CD4-positive, alpha-beta T cell treated with Interleukin-6 at 100 ng/mL for 8 hours (primary cell): ENCODE measurements at places on chromosomes 11 and 22.

- DNase-seq, result peak; percentile 81
Measured at GRCh38 chr11:5684646-5685362, at the start of gene TRIM5. Gene TRIM5, minus strand, starts transcription at chr11:5685074. Its CDS starts 4,897 bp downstream, at chr11:5680177.

DNA sequence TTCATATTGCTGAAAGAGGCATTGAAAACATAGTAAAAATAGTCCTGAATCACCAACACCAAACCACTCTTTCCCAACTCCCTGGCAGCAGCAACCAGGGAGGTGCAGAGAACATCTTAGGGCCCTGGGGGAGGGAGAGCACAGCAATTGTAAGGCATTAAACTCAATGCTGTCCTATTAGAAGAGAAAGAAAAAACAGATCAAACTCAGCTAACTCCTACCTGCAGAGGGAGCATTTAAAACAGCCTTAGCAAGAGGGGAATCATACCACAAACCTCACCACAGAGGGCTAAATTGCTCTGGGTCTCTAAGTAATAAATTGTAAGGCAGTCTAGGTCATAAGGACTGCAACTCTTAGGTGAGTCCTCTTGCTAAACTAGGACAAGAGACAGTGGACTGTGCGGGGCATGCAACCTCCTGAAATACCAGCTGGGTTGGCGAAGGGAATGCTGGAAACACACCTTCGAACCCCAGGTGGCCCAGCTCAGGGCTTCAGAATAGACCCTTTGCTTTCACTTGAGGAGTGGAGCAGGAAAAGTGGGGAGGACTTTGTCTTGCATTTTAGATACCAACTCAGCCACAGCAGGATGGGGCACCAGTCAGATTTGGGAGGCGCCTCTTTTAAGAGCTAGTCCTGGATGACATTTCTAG lies 697.1 kb upstream of the FAT3 start:
- no peak for DNase-seq

DNA sequence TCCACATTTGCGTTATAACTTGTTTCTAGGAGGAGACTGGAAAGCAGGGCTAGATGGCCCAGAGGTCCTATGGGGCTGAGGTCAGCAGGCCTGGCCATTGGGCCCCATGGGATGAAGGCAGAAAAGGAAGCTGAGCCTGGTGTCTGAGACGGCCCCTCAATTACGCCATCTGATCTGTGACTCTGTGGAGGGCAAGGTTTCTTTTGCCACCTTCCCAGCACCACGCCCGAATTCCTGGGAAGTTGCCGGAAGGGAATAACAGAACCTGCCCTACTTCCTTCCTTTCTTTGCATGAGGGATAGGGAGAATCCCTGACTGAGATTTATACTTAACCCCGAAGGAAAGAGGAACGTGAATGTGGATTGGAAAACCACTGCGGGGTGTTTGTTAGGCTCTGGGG lies 118.1 kb downstream of the MPPED1 start:
- DNase-seq, result no peak

DNA sequence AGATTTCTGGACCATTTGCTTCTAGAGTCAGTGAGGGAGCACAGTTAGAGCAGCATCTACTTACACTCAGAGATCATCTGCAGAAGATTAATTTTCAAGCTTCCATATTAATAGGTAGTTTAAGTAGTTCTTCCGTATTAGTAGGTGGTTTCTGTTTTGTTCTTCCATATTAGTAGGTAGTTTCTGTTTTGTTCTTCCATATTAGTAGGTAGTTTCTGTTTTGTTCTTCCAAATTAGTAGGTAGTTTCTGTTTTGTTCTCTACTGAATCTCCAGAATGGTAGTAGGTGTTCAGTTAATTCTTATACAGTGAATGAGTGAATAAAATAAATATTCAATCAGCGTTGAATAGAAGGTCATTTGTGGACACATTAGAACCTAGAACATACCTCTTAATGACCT lies 175.7 kb downstream of the TMEM135 start:
- DNase-seq, result no peak

DNA sequence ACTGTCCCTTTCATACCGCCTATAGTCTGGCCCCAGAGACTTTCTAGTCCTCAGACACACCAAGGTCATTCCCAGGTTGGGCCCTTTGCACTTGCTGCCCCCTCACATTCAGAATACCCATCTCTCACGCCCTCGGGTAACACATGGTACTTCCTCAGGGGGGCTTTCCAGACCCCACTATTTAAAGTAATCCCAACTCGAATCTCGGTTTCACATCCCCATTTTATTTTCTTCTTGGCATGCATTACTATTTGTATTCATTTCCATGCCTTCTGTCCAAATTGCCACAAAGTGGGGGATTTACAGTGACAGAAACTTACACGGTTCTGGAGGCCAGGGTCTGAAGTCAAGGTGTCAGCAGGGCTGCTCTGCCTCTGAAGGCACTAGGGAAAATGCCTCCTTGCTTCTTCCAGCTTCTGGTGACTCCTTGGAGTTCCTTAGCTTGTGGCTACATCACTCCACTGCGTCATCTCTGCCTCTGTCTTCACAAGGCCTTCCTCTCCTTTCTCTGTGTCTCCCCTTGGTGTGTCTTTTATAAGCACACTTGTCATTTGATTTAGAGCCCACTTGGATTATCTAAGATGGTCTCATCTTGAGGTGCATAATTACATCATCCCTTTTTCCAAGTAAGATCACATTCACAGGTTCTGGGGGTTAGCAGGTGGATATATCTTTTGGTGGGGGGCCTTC lies 15.1 kb downstream of the RCN1 start:
- DNase-seq, result no peak

- DNase-seq, result no peak
Measured at GRCh38 chr22:27766679-27767078, 34.9 kb downstream of the MN1 start.

DNA sequence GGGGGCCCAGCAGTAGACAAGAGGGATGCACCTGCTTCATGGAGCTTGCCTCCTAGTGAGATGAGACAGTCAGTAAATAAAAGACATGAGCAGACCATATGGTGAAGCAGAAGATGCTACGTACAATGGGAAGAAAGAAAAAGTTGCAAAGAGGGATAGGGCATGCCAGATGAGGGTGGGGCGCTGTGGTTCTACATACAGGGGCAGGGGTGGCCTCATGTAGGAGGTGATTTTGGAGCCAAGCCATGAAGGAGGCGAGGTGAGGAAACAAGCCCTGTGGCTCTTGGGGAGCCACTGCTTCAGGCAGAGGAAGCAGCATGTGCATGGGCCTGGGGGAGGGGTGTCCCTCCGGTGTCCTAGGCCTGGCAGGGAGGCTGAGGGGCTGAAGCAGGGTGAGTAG lies 15.2 kb downstream of the NAT10 start:
- DNase-seq, result no peak

- DNase-seq, result peak; percentile 24
Measured at GRCh38 chr22:45441138-45441537, 27.6 kb downstream of the RIBC2 start.

GRCh38 chr22:17767233-17768065 lies 6.8 kb downstream of the BID start:
- peak; percentile 51 for DNase-seq

DNA sequence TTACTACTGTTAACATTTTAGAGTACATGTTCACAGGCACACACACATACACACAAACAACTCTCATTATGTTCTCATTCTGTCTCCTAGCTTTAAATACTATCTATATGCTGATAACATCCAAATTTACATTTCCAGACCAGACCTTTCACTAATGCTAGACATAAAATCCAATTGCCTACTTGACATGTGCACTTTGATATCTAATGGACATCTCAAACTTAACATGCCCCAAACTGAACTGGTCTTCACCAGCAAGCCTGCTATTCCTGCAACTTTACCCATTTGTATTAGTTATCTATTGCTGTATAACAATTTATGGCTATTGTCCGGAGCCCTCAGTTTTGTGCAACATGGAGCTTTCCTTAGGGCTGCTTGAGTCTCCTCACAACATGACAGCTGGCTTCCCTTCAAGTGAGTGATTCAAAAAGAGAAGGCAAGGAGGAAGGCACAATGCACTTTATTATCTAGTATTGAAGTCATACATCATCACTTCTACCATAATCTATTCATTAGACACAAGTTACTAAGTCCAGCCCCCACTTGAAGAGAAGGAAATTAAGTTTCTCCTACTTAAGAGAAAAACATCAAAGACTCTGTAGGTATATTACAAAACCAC lies 3.0 kb downstream of the SLC36A4 start:
- DNase-seq, result no peak

GRCh38 chr11:102458548-102458947 lies 6.0 kb upstream of the TMEM123 start:
- no peak for DNase-seq

DNA sequence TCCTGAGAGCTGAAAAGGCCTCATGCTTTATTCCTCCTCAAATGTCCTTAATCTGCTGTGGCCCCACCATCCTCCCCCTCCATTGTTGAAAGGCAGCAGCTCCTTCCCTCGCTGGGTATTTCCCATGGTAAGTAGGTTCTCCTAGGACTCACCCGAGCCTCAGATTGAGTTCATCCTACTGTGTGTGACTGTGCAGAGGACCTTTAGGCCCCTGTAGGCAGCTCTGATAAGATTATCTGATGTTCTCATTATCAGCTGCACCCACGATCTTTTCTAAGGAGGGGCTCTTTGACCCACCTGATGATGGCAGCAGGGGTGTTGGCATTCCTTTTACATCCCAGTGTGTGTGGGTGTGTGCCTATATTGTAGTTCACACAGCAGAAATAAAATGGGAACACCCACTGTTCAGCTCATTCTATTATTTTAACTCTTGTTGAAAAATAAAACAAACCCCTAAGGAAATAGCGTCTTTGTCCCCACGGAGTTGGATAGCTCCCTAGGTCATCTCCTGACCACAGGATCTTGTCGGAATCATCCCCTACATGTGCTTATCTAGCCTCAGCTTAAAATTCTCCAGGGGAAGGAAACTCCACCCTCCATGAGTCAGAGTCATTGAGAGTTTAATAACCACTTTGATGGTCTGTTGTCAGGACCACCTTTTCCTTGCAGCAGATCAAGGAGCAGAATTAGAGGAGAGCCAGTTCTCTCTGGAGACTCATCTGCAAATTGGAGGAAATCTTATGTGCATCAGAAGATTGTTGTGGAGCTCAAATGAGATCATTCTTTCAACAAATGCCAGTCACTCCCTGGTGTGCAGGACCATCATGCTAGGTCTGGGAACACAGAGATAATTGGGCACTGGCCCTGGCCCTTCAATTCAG lies 19.3 kb downstream of the ENDOD1 start:
- DNase-seq, result no peak

DNA sequence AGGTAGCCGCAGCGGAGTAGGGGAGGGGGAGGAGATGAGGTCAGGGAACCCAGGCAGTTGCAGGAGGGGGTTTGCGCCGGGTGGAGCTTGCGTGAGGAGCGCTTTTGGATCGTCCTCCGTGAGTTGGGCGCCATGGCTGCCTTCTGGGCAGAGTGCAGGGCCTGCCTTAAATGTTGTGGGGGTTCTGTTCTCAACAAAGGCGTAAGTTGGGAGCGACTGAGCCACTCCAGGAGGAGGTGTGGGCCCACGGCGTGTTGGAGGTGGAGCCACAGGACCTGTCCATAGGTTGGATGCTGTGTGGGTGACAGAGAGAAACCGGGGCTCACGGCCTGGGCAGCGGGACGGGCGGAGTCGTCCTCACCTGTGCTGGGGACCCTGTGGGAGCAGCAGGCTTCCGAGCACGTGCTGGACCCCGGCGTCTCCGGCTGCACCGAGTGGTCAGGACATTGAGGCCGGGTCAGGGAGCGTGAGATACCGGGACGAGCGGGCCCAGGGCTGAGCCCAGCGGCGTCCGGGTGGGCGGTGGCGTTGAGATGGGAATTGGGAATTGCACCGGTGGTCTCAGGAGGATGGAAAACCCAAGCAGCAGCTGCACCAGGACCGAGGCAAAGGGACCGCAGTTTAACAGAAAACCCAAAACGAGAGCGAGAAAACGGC lies 977 bp upstream of the PGGHG start:
- DNase-seq, result peak; percentile 71

GRCh38 chr11:47157805-47158204 lies 18.9 kb downstream of the ARFGAP2 start:
- no peak for DNase-seq

GRCh38 chr11:36095716-36096115 lies 151.9 kb downstream of the LDLRAD3 start:
- no peak for DNase-seq

- no peak for DNase-seq
Measured at GRCh38 chr11:84687433-84687832, 939.7 kb downstream of the DLG2 start.

DNA sequence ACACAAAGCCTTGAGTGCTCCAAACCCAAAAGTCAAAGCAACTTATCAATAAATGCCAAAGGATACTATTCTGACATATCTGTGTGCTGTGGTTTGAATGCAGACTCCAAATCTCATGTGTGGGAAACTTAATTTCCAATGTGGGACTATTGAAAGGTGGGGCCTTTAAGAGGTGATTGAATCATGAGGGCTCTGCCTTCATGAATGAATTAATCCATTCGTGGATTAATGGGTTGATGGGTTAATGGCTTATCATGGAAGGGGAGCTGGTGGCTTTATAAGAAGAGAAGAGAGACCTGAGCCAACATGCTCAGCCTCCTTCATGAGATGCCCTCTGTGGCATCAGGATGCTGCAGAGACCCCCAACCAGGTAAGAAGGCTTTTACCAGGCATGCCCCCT lies 16.8 kb upstream of the ZNF280A start:
- DNase-seq, result no peak

GRCh38 chr22:48700566-48701295 lies 1126.9 kb downstream of the BRD1 start:
- DNase-seq, result no peak

GRCh38 chr11:16610738-16611388 lies 127.6 kb upstream of the C11orf58 start:
- DNase-seq, result no peak

DNA sequence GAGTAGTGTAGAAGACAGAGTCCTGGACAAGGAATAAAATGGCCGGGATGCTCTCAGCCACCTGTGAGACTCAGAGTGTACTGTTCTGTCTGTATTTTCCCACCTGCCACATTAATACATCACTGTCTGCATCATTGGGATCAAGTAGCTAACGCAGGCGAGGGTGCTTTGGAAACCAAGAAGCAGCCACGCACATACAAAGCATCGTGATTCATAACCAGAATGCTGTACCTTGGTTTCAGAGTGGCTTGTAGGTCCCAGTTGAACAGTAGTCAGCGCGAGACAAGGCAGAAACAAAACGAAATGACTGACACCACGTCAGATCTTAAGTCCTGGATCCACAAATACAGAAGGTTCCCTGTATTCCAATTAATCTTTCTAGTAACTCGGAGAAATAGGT lies 198.3 kb downstream of the GRIK4 start:
- no peak for DNase-seq

DNA sequence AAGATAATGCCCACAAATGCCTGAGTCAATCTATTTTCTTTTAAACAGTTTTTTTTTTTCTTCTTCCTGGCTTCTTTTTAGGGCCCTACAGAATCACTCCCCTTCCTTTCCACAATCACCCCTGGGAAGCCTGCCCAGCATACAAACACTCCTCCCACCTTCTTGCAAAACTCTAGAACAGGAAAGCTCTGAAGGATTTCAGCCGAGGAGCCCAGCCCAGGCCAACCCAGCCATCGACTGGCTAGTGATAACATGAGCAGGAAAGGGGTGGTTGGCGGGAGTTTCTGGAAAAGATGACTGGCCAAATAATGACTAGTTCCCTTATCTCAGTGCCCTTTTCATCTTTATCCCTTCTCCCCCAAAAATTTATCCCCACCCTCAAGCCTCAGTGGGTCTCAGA lies 68.2 kb downstream of the USP35 start:
- no peak for DNase-seq
